Thymus (tissue), 14 donors: ENCODE measurements at places on chromosomes 2 and 18. TPM values are rescaled to one million over a fixed set of nuclear protein-coding genes. Genes with fewer than 3 reads are reported as not detected.

- no peak overlapping the region for H3K27ac ChIP-seq
- no peak overlapping the region for H3K4me3 ChIP-seq
- no peak for DNase-seq
- H3K4me1 ChIP-seq = no peaks in the 10 kb centered on the region
Observed at GRCh38 chr2:42116195-42117181, 52.7 kb upstream of the EML4 start.

GRCh38 chr18:8614875-8615274 lies 5.6 kb downstream of the RAB12 start:
- no peak overlapping the region for H3K27ac ChIP-seq
- H3K4me1 ChIP-seq = peaks cover 17% of the 10 kb centered on the region
- H3K36me3 ChIP-seq = no peaks in the 10 kb centered on the region
- no peak for DNase-seq
- H3K4me3 ChIP-seq = no peak overlapping the region

NEURL3 gene
- 9.0 TPM for total RNA-seq

LOXHD1 gene
- 0.24 TPM for total RNA-seq

DNA sequence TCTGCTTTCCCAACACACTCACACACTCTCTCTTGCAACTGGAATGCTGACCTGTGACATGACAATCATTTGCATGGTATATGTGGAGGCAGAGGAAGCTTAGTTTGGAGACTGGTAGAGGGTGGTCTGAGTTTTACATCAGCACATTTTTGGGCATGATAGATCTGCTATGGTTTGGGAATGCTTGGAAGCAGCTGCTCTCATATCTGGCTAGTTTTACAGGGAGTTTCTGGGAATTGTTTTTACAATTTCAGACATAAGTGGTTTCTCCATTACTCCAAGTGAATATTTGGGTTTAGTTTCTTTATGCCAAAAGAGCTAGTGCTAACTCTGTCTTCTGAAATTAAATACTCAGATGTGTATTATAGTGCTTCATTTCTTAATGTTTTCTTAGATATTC lies 977.6 kb downstream of the SUCLG1 start:
- H3K4me1 ChIP-seq = no peaks in the 10 kb centered on the region
- no peak for DNase-seq

DNA sequence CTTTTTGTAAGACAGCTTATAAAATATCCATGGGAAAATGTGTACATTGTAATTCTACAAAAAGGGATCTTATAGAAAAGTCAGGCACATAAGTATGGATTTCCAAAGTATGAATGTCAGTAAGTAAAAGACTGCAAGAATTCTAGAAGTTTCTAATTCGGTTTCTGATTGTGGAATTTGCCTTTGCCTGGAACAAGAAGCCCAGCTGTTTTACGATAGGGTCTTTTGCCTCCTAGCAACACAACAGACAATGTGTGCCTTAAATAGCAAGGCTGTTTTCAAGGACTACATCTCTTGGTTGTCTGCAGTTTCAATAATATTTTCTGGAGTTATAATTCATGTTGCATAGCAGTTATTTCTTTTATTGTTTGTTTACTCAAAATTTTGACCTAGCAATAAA lies 312.9 kb downstream of the MTX2 start:
- DNase-seq = no peak
- no peak overlapping the region for H3K27ac ChIP-seq
- no peaks in the 10 kb centered on the region for H3K36me3 ChIP-seq
- no peak overlapping the region for H3K4me3 ChIP-seq
- H3K4me1 ChIP-seq = no peaks in the 10 kb centered on the region

OSBPL1A gene
- 10.7 TPM for total RNA-seq

- H3K27me3 ChIP-seq = no peaks in the 10 kb centered on the region
- H3K36me3 ChIP-seq = no peaks in the 10 kb centered on the region
- DNase-seq = no peak
- H3K27ac ChIP-seq = no peak overlapping the region
- H3K4me3 ChIP-seq = no peak overlapping the region
Observed at GRCh38 chr2:127419448-127420038, 1.3 kb downstream of the PROC start.

KCNG2 gene
- total RNA-seq = 0.19 TPM

DNA sequence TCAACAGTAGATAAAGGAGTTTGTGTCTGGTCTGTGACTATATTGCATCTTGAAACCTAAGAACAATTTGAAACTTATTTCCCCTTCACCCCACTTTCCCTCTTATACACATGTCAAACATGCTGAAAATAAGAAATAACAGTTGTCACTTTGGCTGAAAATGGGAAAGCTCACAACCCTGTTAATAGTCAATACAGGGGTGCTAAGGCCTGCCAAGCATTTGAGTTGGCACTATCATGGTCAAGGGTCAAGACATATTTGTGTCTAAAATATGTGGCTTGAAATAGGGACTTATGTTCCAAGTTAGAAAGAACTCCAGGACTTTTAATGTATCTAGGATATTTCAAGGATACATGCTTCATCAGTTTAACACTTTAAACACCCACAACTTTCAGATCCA lies 20.6 kb downstream of the PAIP2B start:
- H3K36me3 ChIP-seq = no peaks in the 10 kb centered on the region
- H3K4me1 ChIP-seq = no peaks in the 10 kb centered on the region
- no peak overlapping the region for H3K4me3 ChIP-seq

GRCh38 chr2:10413991-10414451 lies 34.1 kb downstream of the ODC1 start:
- no peaks in the 10 kb centered on the region for H3K36me3 ChIP-seq
- no peak for DNase-seq
- H3K27me3 ChIP-seq = no peaks in the 10 kb centered on the region
- no peak overlapping the region for H3K4me3 ChIP-seq
- H3K27ac ChIP-seq = no peak overlapping the region

DNA sequence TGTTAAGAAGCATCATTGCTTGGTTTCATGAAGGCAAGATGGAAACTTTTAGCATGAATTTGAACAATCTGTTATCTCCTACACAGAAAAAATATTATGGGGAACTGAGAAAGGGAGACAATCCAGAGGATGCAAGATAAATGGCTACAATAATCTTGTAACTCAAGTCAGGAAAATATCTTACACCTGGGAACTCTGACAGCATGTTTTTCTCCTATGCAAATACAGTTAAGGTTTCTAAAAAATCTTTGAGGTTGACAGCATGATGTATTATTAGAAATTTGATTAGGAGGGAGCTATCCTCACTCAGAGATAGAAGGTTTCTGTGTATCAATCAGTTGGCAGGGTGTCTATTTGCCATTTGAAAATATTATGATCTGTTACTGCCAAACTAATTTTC lies 75.6 kb downstream of the GPD2 start:
- no peak overlapping the region for H3K27ac ChIP-seq
- H3K27me3 ChIP-seq = no peaks in the 10 kb centered on the region
- H3K36me3 ChIP-seq = no peaks in the 10 kb centered on the region
- no peak for DNase-seq
- no peaks in the 10 kb centered on the region for H3K4me1 ChIP-seq

- peak overlapping the region; percentile 87 for H3K27ac ChIP-seq
- peak overlapping the region; percentile 84 for H3K4me3 ChIP-seq
- H3K4me1 ChIP-seq = peaks cover 17% of the 10 kb centered on the region
- H3K36me3 ChIP-seq = no peaks in the 10 kb centered on the region
- no peaks in the 10 kb centered on the region for H3K27me3 ChIP-seq
- DNase-seq = no peak
Observed at GRCh38 chr2:112541315-112542122, 746 bp upstream of the POLR1B start.

- no peak for DNase-seq
- no peak overlapping the region for H3K4me3 ChIP-seq
- H3K27me3 ChIP-seq = no peaks in the 10 kb centered on the region
- no peak overlapping the region for H3K27ac ChIP-seq
Observed at GRCh38 chr2:203413796-203414195, 85.6 kb downstream of the ABI2 start.

DNA sequence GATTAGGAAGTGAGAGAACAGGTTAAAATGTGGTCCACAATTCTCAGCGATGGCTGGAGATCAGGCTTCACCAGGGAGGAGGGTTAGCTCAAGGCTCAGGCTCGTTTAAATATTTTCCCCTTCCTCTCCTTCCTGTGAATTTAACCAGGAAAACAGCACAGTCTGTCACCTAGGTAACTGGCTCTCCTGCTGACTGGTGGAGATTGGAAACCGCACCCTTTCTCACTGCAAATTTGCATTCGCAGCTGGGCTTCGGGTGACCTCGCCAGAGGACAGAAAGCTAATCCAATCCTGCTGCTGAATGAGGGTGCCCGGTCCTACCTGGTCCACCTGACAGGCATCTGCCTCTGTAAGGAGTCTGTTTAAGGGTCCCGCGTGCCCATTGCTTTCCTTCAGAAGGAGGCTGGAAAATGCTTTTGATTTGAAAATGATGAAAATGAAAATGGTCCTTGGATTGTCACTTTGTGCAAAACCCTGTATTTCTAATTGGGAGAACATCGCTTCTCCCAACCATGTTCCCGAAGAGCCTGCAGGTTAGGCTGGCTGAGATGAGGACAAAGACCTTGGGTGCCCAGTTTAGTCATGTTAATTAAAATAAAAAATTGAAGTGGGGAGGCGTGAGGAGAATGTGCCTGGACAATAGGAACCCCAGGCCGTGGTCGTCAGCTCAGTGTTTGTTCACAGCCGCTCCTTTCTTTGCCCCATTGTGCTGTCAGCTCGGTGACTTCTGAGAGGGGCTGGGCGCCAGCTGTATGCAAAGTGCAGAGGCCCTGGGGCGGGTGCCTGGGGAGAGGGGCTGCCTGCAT lies 43.4 kb upstream of the MTCL1 start:
- H3K27ac ChIP-seq = no peak overlapping the region
- H3K4me1 ChIP-seq = no peaks in the 10 kb centered on the region
- DNase-seq = no peak
- no peaks in the 10 kb centered on the region for H3K27me3 ChIP-seq

DNA sequence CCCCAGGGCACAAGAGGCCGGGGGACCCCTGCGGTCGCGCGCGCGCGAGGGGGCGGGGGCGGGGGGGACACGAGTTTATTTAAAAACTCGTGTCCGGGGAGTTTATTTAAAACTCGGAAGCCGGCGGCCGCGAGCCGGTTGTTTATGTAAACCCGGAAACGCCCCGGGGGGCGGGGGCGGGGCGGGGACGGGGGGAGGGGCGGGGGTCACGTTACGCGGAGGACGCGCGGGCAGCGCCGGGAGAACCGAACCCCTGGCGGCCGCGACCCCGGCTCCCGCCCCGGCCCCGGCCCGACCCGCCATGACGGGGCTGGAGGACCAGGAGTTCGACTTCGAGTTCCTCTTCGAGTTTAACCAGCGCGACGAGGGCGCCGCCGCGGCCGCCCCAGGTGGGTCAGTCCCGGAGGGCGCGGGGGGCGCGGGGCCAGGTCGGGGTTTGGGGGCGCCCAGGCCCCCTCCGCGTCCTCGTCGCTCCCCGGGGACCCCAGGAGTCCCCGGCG lies 4.4 kb downstream of the NFATC1 start:
- H3K27ac ChIP-seq = no peak overlapping the region
- DNase-seq = no peak
- peaks cover 37% of the 10 kb centered on the region for H3K27me3 ChIP-seq
- H3K36me3 ChIP-seq = no peaks in the 10 kb centered on the region
- peak overlapping the region; percentile 53 for H3K4me3 ChIP-seq

- H3K27ac ChIP-seq = no peak overlapping the region
- DNase-seq = no peak
- H3K27me3 ChIP-seq = no peaks in the 10 kb centered on the region
- peaks cover 50% of the 10 kb centered on the region for H3K36me3 ChIP-seq
- no peak overlapping the region for H3K4me3 ChIP-seq
- H3K4me1 ChIP-seq = no peaks in the 10 kb centered on the region
Observed at GRCh38 chr2:240599141-240599583, 12.6 kb downstream of the CAPN10 start.

RIF1 gene
- total RNA-seq = 35.9 TPM

DNA sequence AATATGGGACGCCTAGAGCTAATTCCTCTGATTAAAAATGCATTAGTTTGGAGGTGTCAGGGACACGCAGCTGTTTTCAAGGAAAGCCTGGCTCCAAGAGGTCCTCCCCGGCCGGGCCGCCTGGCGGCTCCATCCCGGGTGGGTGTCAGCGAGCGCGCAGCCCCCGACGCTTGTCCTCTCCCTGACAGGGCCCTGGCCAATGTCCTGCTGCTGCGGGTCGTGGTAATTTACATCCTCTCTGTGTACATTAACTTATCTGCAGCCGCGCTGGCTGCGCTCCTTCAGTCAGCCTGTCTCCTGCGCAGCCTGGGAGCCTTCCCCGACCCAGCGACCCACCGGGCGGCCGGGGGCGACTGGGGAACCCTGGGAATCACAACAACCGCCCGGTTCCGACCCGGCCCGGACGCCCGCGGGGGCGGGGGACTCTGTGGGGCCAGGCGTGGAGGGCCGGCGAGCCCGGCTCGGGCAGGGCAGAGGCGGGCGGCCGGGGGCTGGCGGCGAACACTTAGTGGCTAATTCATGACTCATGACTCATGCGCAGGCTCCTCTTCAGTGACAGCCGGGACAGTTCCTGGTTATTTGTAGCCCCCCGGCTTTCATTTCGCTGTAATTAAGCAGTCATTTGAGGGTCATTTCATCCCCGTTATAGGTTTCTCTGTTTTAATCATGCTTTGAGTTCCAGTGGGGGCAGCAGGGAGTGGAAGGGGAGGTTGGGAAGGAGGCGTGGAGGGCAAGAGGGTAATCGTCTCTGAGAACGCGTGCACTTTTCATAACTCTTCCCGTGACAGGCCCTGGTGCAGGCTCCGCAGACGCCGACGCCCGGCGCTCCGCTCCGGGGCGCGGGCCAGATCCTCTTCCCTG lies 141.9 kb upstream of the CTAGE1 start:
- no peak overlapping the region for H3K27ac ChIP-seq
- peak overlapping the region; percentile 32 for H3K4me3 ChIP-seq
- H3K4me1 ChIP-seq = no peaks in the 10 kb centered on the region

DNA sequence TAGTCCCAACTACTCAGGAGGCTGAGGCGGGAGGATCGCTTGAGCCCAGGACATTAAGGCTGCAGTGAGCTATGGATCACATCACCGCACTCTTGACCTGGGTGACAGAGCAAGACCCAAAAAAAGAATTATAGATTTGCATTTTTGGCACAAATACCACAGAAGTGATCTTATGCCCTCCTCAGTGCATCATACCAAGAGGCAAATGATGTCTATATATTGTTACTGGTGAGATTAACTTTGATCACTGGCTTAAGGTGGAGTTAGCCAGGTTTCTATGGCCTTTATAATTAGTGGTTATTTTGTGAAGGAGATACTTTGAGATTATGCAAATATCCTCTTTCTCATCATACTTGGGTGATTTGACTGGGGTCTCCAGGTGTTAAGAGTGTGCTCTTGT lies 22.1 kb upstream of the CATIP start:
- H3K4me3 ChIP-seq = no peak overlapping the region
- DNase-seq = no peak
- no peaks in the 10 kb centered on the region for H3K27me3 ChIP-seq
- H3K27ac ChIP-seq = no peak overlapping the region
- no peaks in the 10 kb centered on the region for H3K36me3 ChIP-seq
- H3K4me1 ChIP-seq = peaks cover 29% of the 10 kb centered on the region

- no peak for DNase-seq
- no peaks in the 10 kb centered on the region for H3K4me1 ChIP-seq
- H3K4me3 ChIP-seq = no peak overlapping the region
- no peak overlapping the region for H3K27ac ChIP-seq
- H3K36me3 ChIP-seq = no peaks in the 10 kb centered on the region
Observed at GRCh38 chr2:203201426-203201825, 37.4 kb upstream of the CYP20A1 start.

- no peaks in the 10 kb centered on the region for H3K36me3 ChIP-seq
- H3K27me3 ChIP-seq = no peaks in the 10 kb centered on the region
- H3K4me3 ChIP-seq = no peak overlapping the region
- no peak for DNase-seq
- H3K27ac ChIP-seq = no peak overlapping the region
- H3K4me1 ChIP-seq = no peaks in the 10 kb centered on the region
Observed at GRCh38 chr2:205750797-205751196, 68.5 kb downstream of the NRP2 start.

- H3K27ac ChIP-seq = no peak overlapping the region
- H3K4me1 ChIP-seq = no peaks in the 10 kb centered on the region
- H3K4me3 ChIP-seq = no peak overlapping the region
- H3K36me3 ChIP-seq = no peaks in the 10 kb centered on the region
- DNase-seq = no peak
Observed at GRCh38 chr2:37561615-37562569, 109.5 kb downstream of the CDC42EP3 start.

RABL2A gene
- 7.5 TPM for total RNA-seq
